ENCODE measurements at places on chromosomes 11 and 22. TPM values are rescaled to one million over a fixed set of nuclear protein-coding genes. Genes with fewer than 3 reads are reported as not detected.

GRCh38 chr11:6604081-6604626, 580 bp downstream of the ILK start:
- peak; percentile 73 for DNase-seq

GRCh38 chr11:95659088-95659487, 130.5 kb downstream of the FAM76B start:
- DNase-seq: no peak

GRCh38 chr11:47434011-47434786, 8.0 kb upstream of the PSMC3 start:
- no peak for DNase-seq

DNA sequence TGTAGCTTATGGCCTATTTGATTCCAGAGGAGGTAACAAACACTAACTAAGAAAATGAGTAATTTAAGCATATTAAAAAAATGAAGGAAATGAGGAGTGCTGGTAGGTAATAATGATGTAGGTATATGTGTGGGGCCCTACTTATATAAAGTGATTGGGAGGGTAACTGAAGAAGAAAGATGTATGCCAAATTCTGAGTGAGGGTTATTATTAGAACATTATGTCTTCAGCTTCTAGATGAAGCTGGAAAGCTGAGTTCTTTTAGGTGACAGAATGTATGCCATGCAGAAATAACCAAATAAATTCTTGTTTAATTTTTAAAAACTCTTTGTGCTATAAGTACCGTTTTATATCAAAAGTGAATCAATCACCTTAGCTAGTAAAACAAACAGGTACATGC, 479.6 kb upstream of the TENM4 start:
- DNase-seq: no peak

Gene CENPM
- 9.9 TPM for total RNA-seq
